ENCODE measurements at places on chromosomes 16 and 17.

- no peak for DNase-seq
Observed at GRCh38 chr17:76532072-76532651, 5.3 kb downstream of the CYGB start.

DNA sequence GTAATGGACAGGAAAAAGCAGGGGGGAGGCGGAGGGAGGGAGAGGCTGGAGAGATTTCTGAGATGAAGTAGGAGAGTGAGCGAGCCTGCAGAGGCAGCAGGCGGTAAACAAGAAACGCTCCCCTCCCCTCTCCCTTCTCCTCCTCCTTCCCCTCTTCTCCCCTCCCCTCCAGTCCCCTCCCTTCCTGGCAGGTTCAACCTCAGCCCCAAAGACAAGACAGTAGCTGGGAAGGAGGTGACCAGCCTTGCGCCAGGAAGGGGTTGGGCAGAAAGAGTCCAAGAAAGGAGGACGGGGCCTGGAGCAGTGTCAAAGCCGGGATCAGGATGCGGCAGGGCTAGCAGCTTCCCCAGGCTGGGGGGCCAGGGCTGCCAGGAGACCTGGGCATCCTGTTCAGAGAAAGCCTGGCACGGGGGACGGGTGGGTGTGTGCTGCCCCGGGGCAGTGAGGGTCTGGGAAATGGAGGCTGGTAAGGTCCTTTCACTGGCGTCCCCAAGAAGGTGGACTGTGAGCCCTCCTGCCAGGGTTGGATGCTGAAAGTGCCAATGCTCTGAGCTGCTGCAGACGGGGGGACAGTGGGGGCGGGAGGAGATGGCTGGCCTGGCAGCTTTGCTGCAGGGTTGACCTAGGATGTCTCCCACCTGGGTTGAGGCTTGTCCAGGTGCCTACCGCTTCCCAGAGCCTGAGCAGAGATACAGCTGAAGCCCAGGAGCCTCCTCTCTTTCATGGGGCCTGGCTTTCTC lies 261.6 kb upstream of the TNRC6C start:
- no peak for DNase-seq

DNA sequence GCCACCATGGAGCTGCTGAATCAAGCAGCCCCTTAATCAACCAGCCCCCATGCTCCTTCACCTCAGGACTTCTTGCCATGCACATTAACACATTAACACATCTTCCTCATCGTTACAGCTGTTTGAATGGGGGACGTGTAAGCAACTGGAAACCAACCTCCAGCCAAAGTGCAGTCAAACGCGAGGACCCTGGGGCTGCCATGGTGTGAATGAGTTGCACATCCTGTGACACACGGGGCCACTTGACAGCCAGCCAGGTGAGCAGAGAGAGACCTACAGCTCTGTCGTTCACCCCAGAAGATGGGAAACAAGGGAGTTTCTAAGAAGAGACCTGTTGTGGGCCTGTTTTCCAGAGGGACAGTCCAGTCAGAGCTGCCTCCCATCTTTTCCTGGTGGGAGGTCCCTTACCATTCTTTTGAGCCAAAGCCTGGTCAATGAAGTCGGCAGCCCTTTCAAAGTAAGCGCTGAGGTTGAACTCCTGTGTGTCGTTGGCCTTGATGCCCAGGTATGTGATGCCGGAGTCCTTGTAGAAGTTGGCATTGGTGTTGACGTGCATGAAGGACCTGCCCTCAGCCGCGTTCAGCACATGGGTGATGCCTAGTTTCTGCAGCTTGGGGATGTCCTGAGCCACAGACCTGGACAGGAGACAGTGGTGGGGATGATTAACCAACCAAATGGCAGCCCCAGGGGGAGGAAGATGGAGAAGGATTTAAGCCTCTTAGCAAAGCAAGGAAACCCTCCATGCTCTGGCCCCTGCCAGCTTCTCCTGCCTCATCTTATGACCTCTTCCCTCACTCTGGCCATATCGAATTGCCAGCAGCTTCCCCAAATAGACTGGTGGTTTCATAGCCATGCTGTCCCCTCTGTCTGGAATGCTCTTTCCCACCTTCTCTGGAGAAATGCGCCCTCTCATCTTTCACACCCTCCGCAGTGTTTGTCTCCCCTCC lies 4.2 kb downstream of the DUSP3 start:
- no peak for DNase-seq

GRCh38 chr16:78925083-78925767 lies 675.3 kb downstream of the MAF start:
- no peak for DNase-seq

DNA sequence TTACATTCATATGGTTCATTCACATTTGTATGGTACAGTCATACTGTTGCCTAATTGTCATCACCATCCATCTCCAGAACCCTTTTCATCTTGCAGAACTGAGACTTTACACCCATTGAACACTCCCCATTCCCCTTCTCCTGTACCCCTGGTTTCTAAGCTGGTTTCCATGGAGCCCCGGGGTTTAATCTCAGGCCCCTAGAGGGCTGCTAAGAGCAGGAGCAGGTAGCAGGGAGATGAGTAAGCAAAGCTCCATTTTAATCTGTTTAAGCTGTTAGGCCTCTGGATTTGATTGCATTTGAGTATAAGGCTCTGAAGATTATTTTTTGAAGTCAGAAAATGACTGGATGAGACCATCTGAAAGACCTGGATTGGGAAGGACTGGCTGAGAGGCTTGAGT lies 68.5 kb upstream of the RPL38 start:
- no peak for DNase-seq

DNA sequence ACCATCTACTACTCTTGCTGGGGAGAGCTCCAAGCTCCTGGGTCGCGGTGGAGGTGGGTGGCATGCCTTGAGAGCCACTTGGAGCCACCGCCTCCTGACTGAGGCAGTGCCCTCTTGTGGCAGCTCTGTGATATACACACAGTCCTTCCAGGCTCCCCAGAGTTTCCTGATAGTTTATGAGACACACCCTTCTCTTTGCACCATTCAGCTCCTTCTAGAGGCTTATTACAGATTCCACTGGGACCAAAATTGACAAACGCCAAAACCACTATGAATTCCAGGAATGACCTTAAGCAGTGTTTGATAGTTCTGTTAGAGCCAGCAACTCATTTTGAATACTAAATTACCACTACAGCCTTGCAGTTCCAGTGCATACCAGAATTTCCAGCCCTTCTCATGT lies 170.1 kb upstream of the CDH13 start:
- DNase-seq, result no peak

DNA sequence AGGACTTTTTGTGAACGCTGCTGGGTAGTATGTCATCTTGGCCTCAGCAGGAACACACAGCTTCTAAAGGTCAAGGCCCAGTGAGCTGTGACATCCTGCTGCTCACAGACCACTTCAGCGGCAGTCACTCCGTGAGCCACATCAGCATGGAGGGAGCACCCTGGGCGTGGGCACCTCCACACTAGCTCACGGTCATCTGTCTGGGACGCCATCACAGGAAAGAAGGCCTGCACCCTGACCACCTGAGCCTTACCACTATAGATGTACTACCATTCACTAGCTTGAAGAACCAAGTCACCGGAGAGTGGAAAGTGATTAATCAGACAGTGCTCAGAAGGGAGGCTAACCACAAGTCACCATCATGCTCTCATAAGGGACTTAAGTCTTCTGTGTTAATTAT lies 3.3 kb downstream of the AXIN1 start:
- no peak for DNase-seq

GRCh38 chr16:89346869-89347268 lies 129.4 kb downstream of the ZNF778 start:
- DNase-seq, result no peak

DNA sequence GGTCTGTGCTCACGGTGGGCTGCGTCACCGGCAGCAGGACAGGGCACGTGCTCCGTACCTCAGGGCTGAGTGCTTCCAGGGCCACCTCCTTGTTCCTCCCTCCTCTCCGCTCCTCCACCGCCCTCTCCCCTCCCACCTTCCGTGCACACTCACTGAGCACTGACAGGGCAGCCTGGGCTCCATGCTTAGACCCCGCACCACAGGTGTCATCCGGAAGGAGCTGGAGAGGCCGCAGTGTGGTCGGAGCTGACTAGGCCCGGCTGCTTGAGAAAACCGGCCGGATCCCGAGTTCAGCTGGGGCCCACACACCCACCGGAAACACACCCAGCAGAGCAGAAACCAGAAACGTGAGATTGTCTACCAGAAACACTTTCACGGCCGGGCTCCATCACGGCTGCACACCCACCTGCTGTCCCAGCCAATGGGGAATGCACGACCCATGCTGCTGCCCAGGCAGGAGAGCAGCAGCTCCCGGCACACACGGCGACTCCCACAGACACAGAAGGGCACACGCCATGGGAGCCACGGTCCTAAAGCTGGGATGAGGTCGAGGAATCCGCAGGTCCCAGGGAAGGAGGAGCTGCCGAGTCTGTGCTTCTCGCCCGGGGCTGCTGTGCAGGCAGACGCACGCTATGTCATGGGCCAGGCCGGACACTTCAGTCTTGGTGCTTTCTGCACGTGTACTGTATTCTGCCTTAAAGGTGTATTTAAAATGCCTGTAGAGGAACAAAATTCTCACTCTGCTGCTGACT lies 55.0 kb upstream of the ZNF469 start:
- DNase-seq, result no peak

GRCh38 chr17:69060822-69061221 lies at the start of gene ABCA9:
Gene ABCA9 (minus strand): TSS chr17:69060927. CDS start chr17:69051126, 9,801 bp downstream.
- DNase-seq, result no peak

DNA sequence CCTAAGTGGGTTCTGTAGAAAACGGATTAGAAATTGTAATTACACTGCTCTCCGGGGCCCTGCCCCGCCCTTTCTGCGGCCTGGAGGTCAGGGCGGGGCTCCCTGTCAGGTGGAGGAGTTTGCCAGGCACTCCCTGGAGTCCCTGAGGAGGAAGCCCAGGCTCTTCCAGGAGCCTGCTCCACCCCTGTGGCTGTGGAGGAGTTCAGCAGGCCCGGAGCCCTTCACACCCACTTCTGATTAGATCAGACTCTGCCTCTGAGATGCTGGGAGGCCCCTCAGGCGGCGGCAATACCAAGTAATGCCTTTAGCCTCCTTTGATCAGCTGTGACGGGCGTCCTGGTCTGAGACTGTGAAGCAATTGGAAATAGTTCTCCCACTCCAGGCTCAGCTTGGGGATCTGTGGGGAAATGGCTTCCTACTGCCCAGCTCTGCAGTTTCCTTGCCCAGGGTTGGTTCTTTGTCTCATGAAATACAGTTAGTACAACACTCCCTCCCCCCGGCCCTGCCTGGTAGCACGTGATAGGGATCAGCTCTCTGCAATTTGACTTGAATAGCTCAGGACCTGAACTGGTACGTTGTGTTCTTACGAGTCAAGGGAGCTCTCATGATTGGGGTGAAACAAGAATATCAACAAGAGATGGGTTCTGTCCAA lies 22.3 kb downstream of the BAIAP2 start:
- DNase-seq, result no peak
